Heart right ventricle (tissue), 16 donors: ENCODE measurements at places on chromosomes 4 and X.

DNA sequence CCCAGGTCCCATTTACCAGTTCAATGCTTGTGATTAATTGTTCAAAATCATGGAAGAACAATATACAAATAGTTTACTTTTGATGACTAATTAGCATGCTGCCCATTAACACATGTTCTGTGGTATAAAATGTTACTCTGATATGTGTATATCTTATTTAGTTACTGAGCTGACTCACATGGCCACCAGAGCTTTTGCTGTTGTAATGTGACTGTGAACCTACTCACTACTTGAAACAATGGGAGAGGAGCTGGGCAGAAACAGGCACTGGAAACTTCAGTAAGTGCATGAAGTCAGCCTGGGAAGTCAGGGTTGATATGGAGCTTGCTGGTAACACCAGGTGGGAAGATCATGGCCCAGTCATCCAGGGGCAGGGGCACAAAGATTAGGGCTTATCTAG lies 72.7 kb upstream of the MAD2L1 start:
- no peaks in the 10 kb centered on the region for H3K4me1 ChIP-seq
- no peak overlapping the region for H3K4me3 ChIP-seq
- H3K27me3 ChIP-seq: no peaks in the 10 kb centered on the region
- no peak overlapping the region for H3K27ac ChIP-seq
- DNase-seq: no peak

DNA sequence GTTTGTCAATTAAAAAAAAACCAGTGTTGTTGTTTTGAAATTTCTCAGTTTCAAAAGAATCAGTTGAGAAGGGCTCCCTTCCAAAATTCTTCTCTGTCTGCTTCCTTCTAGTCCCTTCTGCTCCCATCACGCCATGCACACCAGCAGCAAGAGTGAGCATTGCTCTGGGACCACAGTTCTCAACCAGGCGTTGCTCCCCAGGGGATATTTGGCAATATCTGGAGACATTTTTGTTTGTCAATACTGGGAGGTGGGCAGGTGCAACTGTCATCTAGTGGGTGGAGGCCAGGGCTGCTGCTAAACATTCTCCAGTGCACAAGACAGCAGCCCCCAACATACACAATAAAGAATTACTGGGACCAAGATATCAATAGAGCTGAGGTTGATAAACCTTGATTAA lies 74.8 kb upstream of the EGFL6 start:
- H3K36me3 ChIP-seq: no peaks in the 10 kb centered on the region
- no peaks in the 10 kb centered on the region for H3K27me3 ChIP-seq
- no peak overlapping the region for H3K4me3 ChIP-seq

DNA sequence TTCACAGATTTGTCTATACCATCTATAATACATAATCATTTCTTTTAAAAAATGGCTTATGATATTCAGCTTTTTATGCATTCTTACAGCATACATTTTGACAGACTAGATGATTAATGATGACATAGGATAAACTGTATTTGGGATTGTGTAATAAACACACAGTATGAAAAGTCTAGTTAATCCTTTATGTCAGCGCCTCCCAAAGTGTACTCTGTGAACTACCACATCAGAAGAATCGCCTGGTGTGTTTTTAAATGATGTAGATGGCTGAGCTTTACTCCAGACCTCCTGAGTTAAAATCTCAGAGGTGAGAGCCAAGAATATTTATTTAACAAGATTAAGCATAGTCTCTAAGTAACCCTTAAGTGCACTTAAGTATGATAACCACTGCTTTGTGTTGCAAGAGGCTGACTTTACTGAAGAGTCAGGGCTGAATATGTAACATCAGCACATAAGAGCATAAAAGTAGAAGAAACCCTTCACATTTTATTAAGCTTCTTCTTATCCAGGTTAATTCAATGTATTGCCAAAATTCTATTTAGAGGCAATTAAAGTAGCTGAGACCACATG lies 104.2 kb downstream of the ANK2 start:
- no peak for DNase-seq
- no peaks in the 10 kb centered on the region for H3K4me1 ChIP-seq
- no peak overlapping the region for H3K27ac ChIP-seq
- H3K4me3 ChIP-seq: no peak overlapping the region
- H3K36me3 ChIP-seq: no peaks in the 10 kb centered on the region

DNA sequence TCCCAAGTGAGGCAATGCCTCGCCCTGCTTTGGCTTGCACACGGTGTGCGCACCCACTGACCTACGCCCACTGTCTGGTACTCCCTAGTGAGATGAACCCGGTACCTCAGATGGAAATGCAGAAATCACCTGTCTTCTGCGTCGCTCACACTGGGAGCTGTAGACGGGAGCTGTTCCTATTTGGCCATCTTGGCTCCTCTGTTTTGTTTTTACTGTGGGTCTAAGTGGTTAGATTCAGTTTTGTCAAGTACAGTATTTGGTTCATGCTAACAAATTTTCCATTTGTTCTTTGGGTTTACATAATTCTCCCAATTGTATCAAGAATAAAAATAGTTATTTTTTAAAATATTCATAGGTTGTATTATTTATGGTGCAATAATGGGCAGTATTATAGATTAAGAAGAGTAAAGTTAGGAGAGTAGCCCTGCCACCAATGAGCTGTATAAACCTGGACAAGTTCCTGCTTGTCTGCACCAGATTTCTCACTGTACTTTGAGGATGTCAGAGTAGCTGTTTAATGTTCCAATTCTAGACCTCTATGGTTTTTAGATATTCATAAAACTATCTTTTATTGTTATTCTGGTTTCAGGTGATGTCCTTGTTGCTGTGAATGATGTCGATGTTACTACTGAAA lies 23.4 kb downstream of the INTU start:
- H3K27ac ChIP-seq: no peak overlapping the region
- no peaks in the 10 kb centered on the region for H3K4me1 ChIP-seq
- DNase-seq: no peak
- no peaks in the 10 kb centered on the region for H3K36me3 ChIP-seq
- H3K27me3 ChIP-seq: no peaks in the 10 kb centered on the region

- H3K36me3 ChIP-seq: no peaks in the 10 kb centered on the region
- no peak for DNase-seq
- no peaks in the 10 kb centered on the region for H3K4me1 ChIP-seq
- H3K27me3 ChIP-seq: no peaks in the 10 kb centered on the region
- H3K27ac ChIP-seq: no peak overlapping the region
Measured at GRCh38 chr4:186858355-186858754, 134.7 kb upstream of the FAT1 start.

DNA sequence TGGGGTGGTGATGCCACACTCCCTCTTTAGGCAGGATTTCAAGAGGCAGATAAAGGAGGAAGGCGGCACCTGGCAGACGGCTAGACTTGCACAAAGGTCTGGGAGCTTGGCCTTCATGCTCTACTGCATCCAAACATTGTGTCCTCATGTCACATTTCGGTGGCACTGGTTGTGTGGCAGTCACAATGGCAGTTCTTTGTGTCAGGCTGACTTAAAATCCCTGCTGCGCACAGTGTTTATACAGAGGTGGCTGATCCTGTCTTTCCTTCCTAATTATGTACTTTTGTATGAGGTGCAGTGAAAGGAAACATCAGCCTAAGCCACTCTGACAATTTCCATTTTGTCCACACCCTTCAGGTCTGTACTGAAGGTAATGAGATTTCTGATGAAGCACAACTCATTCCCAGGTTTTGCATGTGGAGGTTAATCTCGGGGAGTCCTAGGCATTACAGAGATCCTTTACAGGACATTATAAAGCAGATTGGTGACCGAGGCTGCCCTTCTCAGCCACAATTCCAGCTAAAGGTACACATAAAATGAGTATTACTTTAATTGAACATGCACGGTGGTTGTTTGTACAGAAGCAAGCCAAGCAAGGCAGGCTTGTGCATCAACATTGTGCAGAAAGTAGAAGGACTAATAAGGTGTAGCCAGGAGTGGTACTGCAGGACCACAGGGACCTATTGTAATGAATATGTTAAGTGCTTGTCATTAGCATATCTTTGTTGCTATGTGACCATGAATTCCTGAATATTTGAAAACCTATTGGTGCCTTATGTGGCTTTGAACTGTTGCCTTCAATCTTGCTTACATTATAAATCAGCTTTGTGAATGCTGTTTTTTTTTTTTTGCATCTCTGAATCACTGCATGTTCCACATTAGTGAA lies 147.6 kb downstream of the STK32B start:
- H3K4me1 ChIP-seq: no peaks in the 10 kb centered on the region
- H3K4me3 ChIP-seq: no peak overlapping the region
- no peaks in the 10 kb centered on the region for H3K36me3 ChIP-seq
- no peak for DNase-seq

- peak; percentile 18 for DNase-seq
- no peaks in the 10 kb centered on the region for H3K27me3 ChIP-seq
- peak overlapping the region; percentile 9 for H3K27ac ChIP-seq
- H3K36me3 ChIP-seq: no peaks in the 10 kb centered on the region
- no peaks in the 10 kb centered on the region for H3K4me1 ChIP-seq
- no peak overlapping the region for H3K4me3 ChIP-seq
Measured at GRCh38 chrX:135454816-135455215, 33.1 kb downstream of the SMIM10L2A start.

DNA sequence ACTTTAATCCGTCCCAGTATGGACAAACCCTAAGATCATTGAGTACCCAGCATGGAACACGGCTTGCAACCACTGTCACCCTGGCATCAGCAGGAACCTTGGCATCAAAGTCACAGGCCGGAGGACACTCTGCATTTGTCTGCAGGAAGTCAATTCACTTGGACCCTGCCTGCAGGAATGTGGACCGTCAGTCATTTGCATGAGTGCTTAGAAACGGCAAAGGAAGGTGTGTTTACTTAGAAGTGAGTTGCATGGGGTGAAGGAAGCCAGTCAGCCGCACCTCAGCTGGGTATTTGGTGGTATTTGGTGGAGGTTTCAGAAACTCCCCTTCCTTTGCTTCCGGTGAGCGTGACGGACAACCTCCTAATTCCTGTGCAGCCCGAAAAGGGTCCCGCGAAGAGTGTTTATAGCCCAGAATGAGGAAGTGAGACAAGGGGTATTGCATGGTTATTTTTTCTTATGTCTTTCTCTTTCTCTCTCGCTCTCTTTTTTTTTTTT lies 15.5 kb downstream of the P2RY8 start:
- no peak for DNase-seq
- no peak overlapping the region for H3K4me3 ChIP-seq
- H3K27me3 ChIP-seq: no peaks in the 10 kb centered on the region
- no peaks in the 10 kb centered on the region for H3K36me3 ChIP-seq

GRCh38 chrX:40479777-40480318 lies 100.9 kb upstream of the ATP6AP2 start:
- no peaks in the 10 kb centered on the region for H3K4me1 ChIP-seq
- H3K4me3 ChIP-seq: no peak overlapping the region
- no peak overlapping the region for H3K27ac ChIP-seq
- no peaks in the 10 kb centered on the region for H3K36me3 ChIP-seq
- no peak for DNase-seq
- H3K27me3 ChIP-seq: no peaks in the 10 kb centered on the region

- no peaks in the 10 kb centered on the region for H3K27me3 ChIP-seq
- H3K4me1 ChIP-seq: no peaks in the 10 kb centered on the region
- no peak overlapping the region for H3K27ac ChIP-seq
- H3K4me3 ChIP-seq: no peak overlapping the region
- no peaks in the 10 kb centered on the region for H3K36me3 ChIP-seq
- DNase-seq: no peak
Measured at GRCh38 chrX:47723689-47724088, 64.7 kb upstream of the UXT start.

DNA sequence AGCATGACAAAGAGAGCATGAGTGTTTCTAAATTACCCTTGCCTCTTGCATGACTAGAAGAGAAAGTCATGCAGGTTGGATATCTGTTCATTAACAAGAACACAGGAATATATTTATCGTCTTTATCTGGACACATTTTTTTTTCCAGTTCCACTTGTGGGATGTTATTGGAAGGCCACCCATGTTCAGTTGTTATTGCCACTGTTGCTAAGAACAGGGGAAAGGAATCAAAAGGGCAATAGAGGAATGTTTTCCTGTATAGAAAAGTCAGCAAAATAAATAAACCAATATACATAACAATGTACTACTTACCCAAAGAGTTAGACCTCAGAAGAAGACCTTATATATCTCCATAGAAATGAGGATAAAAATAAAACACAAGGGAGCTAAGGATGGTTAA lies 270.1 kb downstream of the QDPR start:
- no peaks in the 10 kb centered on the region for H3K36me3 ChIP-seq
- no peaks in the 10 kb centered on the region for H3K27me3 ChIP-seq
- DNase-seq: no peak
- no peak overlapping the region for H3K4me3 ChIP-seq
- H3K27ac ChIP-seq: no peak overlapping the region
- H3K4me1 ChIP-seq: peaks cover 5% of the 10 kb centered on the region

DNA sequence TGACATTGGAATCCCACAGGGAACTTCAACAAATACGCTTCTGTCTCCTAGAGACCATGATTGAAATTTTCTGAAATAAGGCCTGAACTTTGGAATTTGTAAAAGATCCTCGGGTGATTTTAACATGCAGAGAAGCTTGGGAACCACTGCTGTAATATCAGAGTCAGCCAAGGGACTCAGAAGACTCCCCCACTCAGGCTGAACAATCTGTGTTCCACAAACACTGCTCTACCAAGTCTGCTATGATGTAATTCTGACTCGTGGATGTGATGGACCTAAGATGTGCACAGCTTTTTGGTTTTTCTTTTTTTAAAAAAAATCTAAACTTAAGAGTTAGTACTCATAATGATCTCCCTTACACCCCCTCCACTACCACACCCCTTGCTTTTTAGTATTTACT lies 26.0 kb downstream of the LRP2BP start:
- H3K27ac ChIP-seq: no peak overlapping the region
- no peaks in the 10 kb centered on the region for H3K27me3 ChIP-seq
- DNase-seq: no peak
- H3K4me1 ChIP-seq: no peaks in the 10 kb centered on the region
- no peak overlapping the region for H3K4me3 ChIP-seq
- H3K36me3 ChIP-seq: peaks cover 63% of the 10 kb centered on the region

DNA sequence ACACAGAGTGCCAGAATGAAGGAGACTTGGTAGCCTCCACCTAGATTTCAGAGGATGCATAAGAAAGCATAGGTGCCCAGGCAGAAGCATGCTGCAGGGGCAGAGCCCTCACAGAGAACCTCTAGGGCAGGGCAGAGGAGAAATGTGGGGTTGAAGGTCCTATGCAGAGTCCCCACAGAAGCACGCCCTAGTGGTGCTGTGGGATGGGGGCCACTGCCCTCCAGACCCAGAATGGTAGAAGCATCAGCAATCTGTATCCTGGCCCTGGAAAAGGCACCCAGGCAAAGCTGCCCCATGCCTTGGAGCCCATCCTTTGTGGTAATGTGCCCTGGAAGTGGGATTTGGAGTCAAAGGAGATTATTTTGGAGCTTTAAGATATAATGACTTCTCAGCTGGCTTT lies 992.9 kb upstream of the PABPC4L start:
- H3K36me3 ChIP-seq: no peaks in the 10 kb centered on the region
- H3K27me3 ChIP-seq: no peaks in the 10 kb centered on the region
- no peak for DNase-seq
- no peak overlapping the region for H3K4me3 ChIP-seq

DNA sequence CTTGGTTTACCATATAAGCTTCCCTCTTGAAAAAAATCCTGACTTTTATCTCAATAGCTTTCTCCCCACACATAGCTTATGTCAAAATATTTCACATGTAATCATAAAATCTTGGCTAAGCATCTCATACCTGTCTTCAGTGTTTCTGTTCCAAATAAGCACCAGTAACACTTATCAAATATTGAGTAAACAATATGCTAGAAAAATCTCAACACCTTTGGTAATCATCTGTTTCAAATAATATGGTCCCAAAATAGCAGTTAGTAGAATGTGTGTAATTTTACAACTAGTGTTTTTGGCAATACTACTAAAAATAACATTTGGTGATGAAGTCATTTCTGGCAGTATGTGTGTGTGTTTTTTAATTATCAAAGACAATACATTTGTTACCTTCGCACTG lies 2138.2 kb downstream of the PCDH7 start:
- H3K4me3 ChIP-seq: no peak overlapping the region
- H3K27ac ChIP-seq: no peak overlapping the region
- DNase-seq: no peak
- no peaks in the 10 kb centered on the region for H3K4me1 ChIP-seq
- no peaks in the 10 kb centered on the region for H3K36me3 ChIP-seq
